T-cell (primary cell): ENCODE measurements at places on chromosomes 5 and 9.

GRCh38 chr5:147578228-147579024 lies 68.6 kb upstream of the DPYSL3 start:
- no peak overlapping the region for H3K4me3 ChIP-seq
- DNase-seq, result no peak
- H3K4me1 ChIP-seq, result no peaks in the 10 kb centered on the region
- no peak overlapping the region for H3K27ac ChIP-seq

DNA sequence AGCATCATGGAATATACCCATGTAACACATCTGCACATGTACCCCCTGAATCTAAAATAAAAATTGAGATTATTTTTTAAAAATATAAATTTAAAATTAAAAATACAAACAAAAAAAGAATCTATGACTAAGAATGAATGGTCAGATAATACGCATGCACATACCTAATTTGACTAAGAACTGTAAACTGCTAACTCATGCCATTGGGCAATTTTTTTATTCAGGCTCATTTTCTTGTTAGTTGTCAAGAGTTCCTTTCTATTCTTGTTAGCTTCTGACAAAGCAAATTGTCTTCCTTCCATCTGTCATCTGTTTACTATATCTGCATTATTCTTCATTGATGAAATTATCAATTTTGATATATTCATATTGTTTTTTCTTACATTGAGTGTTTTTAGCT lies 69.5 kb upstream of the HAND1 start:
- H3K36me3 ChIP-seq, result no peaks in the 10 kb centered on the region
- DNase-seq, result no peak
- no peaks in the 10 kb centered on the region for H3K27me3 ChIP-seq
- no peak overlapping the region for H3K4me3 ChIP-seq
- no peak overlapping the region for H3K27ac ChIP-seq

DNA sequence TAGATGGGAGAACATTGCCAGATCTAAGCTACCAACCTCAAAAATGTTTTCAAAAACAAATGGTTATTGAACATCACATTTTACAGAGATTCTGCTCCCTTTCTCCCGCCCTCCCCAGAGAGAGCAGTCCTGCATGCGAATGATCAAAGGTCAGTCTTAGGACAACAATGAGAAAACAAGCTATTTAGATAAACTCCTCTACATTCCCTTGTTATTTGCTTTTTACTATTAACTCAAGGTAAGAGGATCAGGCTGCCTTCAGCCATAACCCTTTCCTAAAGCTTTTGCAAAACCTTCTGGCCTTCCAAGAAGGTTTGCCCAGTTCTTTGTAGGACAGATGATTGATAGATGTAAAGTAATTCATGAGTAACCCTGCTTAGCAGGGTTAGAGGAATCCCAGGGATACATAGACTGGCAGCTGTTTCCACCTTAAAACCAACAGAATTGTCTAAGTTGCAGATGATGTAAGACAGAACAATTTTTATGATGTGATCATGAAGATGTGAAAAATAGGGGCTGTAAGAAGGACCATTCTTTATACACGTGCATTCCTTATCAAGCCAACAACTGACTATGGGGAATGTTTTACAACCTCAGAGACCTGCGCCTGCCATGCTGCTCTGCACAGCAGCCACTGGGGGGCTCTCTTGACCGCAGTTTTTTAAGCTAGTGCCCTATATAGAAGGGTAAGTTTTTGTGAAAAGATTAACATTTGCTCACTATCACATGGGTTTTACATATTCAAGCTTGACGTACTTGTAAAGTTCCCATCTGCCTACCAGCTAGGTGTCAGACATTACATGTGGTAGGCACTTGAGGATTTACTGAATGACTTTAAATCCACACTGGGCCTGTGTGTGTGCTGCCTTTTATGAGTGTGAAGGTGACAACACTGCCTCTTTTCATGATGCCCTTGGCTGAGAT lies 2.3 kb upstream of the ZNF782 start:
- peaks cover 12% of the 10 kb centered on the region for H3K4me1 ChIP-seq
- H3K27me3 ChIP-seq, result no peaks in the 10 kb centered on the region
- H3K36me3 ChIP-seq, result no peaks in the 10 kb centered on the region

DNA sequence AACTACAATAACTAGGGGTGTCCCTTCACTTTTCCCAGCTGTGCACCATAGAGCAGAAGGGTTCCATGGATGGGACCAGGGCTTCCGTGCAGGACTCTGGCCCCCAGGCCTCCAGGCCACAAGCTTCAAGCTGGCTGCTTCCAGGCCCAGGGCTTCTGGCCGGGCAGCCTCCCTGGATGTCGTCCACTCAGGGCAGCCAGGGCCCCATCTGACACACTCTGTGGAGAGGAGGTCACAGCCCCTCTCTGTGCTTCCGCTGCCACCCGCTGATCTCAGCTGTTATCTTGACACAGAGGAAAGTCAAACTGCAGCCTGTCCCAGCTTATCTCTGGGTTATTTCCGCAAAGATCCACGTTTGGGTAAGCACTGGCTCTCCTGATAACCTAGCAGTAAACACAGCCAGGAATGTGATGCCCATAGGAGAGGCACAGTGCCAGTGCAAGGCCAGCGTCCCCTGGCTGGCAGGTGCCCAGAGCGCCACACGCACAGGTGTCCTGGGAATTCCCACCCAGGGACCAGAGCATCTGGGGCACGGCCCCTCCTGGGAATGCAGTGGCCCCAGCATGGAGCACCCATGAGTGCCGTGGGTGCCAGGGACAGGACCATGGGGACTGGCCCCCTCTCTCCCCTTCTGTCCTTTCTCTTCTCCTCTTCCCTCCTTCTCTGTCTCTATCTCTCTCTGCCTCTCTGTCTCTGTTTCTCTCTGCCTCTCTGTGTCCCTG lies 15.6 kb upstream of the SLC6A19 start:
- no peak overlapping the region for H3K27ac ChIP-seq
- no peak for DNase-seq
- no peak overlapping the region for H3K4me3 ChIP-seq
- H3K4me1 ChIP-seq, result no peaks in the 10 kb centered on the region

GRCh38 chr9:86042199-86042978 lies 57.0 kb downstream of the GOLM1 start:
- no peak overlapping the region for H3K27ac ChIP-seq
- H3K4me1 ChIP-seq, result no peaks in the 10 kb centered on the region
- H3K36me3 ChIP-seq, result no peaks in the 10 kb centered on the region

DNA sequence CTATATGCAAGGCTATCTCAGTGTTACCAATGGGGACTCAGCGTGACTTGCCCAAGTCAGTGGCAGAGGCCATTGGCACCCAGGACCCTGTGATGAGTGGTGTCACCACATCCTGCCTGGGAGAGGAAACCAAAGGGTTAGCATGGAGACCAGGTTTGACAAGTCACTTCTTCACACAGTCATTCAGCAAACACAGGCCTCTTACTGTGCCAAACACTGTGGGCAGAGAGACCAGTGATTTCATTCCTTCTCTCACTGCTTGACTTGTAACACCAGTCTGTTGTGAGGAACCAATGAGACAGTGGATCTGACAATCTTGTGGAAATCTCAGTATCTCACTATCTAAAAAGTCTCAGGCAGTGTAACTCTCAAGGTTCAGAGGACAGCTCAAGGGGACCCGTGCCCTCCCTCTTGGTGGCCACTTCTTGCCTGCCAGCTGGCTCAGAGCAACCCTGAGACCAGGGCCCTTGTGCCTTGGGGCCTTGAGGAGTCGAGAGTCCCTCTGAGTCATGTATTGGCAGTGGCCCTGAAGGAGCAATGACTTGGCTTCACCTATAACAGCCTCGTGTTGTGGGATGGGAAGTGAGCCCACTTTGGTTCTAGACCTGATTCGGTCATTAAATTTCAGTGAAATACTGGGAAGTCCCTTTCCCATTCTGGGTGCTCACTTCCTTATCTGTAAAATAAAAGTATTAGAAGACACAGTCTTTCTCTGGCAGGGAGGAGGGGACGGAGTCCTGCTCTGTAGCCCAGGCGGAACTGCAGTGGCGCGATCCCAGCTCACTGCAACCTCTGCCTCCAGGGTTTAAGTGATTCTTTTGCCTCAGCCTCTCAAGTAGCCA lies 1.6 kb downstream of the FABP6 start:
- no peak overlapping the region for H3K4me3 ChIP-seq

GRCh38 chr5:157306692-157307471 lies 41.0 kb downstream of the CYFIP2 start:
- DNase-seq, result peak; percentile 46
- peaks cover 41% of the 10 kb centered on the region for H3K4me1 ChIP-seq
- H3K36me3 ChIP-seq, result peaks cover 91% of the 10 kb centered on the region
- no peak overlapping the region for H3K4me3 ChIP-seq
- no peaks in the 10 kb centered on the region for H3K27me3 ChIP-seq
